ENCODE measurements at places on chromosomes 5 and 9.

DNA sequence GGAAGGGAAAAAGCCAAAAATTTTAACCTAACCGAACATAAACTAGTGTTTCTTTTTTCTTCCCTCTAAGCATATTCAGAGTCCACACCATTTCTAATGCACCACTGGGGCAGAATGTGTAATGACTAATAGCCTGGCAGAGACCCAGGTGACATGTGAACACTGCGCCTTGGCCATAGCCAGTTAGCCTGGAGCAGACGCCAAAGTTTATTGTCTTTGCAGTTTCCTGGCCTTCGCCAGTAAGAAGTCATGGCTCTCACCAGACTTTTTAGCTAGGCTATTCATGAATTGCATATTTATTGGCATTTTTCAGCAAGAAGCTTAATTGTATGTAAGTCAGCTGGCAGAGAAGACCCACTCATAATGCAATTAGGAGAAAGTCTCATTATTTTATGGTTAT is 182.8 kb upstream of the SLC27A6 start:
- no peak for DNase-seq

DNA sequence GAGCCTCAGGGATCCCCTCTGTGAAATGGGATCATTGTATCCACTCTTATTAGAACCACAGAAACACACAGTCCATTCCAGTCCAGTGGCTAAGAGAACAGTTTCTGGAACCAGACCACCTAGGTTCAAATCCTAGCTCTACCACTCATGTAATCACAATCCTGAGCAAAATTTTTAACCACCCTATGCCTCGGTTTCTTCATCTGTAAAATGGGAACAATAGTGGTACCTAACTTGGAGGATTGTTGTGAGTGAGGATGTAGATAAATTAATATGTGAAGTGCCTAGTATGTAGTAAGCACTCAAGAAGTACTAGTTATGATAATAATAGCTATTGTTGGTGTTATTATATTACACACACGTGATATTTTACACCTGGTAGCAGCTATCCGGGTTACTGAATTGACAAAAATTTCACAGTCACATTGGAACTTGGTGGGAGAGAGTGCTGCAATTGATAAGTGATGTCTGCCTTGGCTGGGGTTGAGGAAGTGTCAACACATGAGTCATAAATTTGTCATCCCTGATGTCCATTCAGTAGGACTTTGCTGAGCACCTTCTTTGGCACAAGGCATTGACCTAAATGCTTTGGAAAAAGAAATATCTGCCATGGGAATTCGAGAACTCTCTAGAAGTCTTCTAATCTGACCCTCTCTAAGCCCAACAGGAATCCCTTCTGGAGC is 68.4 kb downstream of the COL27A1 start:
- no peak for DNase-seq

DNA sequence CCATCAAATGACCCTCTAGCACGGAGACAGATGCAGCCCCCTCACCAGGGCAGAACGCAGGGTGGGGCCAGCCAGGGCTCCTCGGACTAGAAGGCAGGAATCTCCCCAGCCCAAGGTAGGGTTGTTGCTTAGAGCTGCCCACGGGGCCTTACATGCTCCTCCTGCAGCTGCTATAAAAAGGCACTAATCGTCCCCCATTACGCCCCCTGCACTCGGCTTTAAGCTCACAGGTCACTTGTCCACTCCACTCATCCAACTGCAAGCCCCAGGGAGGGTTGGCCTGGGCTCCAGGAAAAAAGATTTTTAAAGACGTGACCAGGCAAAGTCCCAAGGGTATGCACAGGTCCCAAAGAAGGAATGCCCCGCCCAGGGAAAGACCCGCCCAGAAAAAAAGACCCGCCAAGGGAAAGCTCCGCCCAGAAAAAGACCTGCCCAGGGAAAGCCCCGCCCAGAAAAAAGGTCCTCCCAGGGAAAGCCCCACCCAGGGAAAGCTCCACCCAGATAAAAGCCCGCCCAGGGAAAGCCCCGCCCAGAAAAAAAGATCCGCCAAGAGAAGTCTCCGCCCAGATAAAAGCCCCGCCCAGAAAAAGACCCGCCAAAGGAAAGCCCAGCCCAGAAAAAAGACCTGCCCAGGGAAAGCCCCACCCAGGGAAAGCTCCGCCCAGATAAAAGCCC is 11.1 kb downstream of the GRIN1 start:
- DNase-seq, result no peak

GRCh38 chr5:55387865-55388264 is 80.1 kb downstream of the MTREX start:
- DNase-seq, result no peak

DNA sequence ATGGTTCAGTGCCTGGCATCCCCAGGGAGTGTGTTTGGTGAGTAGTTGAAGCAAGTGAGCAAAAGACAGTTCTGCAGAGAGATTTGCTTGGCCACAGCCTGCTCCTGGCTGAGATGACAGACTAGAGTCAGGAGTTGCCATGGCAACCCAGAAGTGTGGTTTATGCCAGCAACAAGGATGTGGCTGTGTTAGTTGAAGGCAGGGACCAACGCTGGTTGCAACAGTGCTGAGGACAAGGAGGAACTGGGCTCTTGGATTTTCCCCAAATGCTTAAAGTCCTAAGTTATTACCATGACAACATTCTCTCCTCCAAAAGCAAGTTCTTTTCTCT is 2.7 kb downstream of the NXNL2 start:
- peak; percentile 39 for DNase-seq

GRCh38 chr5:3329427-3329826 is 266.2 kb upstream of the IRX1 start:
- DNase-seq, result no peak

DNA sequence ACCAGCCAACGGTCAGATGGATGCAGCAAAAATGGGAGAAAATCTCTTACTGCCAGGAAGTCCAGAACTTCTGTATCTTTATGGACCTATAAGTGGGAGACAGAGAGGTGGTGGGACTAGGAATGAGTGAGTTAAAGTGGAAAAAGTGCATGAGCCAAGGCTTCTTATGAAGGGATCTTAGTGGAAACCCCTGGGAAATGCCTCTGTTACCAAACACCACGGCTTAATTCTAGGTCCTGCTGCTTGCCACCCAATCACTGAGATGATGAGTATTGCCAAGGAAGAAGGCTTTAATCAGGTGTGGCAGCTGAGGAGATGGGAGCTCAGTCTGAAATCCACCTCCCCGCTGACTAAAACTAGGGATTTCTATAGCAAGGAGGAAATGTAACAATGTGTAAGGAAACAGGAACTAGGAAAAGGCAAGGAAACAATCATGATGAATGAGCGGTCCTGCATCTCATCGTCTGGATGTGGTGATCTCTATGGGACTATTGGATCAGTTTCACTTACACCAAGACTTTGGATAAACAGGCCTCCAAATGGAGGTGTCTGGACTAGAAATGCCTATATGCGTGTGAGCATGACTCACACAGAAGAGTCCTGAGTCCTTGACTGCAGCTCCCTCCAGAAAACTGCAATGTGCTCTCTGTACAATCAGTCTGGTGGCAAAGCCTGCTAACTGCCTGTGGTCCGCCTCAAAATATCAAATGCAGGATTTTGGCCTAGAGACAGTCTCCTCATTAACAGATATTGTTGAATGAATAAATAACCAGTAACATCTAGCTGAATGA is 98.2 kb upstream of the PRR16 start:
- DNase-seq, result no peak

GRCh38 chr9:85009251-85009650 is 339.7 kb downstream of the NTRK2 start:
- DNase-seq, result no peak

GRCh38 chr9:13817754-13818278 is 496.1 kb downstream of the NFIB start:
- DNase-seq, result no peak

DNA sequence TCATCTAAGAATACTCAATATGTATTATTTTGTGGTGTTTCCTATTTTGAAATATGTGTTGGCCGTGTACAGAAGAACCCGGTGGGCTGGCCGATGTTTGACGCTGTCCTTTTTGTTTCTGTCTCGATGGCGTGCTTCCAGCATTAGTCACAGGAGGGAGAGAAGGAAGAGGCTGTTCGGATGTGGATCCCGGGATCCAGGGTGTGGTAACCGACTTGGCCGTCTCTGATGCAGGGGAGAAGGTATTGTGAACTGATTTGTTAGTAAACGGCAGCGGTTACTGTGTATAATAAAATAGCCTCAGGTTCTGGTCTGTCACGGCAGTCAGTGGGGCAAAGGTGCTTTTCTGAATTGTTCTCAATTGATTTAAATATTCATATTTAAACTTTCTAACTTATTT is 275.0 kb downstream of the ARHGEF28 start:
- no peak for DNase-seq

DNA sequence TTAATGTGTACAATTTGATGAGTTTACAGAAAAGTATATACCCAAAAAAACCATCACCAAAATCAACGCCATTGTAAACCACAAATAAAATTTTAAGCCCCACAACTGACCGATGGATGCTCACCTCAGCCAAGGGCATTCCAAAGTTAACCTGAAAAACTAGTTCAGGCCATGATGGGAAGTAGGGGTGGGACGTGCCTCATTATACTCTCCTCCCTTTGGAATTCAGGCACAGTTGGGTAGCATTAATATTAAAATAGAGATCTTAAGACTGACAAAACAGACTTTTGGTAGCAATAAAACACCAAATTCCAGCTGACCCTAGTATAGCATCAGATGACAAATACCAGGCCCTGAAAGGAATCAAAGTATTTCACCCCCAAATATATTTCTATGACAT is 129.0 kb downstream of the CDH18 start:
- no peak for DNase-seq

DNA sequence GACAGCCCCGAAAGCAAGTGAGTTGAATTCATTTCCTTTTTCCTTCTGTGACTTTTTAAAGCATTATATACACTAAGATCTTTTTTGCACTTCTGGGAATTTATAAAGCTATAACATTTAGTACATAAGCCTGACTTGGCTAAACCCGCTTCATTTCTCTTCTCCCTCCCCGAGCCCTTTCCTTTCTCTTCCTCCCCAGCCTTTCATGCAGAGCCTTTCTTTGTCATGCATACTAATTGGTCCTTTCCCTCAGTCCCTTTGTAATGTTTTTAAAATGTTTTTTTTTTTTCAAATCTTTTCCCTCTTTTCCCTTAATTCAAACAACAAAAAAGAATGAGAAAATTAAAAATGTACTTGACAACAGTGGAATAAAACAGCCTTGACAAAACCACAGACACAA is 246.4 kb downstream of the PSAT1 start:
- no peak for DNase-seq

- no peak for DNase-seq
Observed at GRCh38 chr9:136057236-136058081, 37.6 kb downstream of the NACC2 start.

DNA sequence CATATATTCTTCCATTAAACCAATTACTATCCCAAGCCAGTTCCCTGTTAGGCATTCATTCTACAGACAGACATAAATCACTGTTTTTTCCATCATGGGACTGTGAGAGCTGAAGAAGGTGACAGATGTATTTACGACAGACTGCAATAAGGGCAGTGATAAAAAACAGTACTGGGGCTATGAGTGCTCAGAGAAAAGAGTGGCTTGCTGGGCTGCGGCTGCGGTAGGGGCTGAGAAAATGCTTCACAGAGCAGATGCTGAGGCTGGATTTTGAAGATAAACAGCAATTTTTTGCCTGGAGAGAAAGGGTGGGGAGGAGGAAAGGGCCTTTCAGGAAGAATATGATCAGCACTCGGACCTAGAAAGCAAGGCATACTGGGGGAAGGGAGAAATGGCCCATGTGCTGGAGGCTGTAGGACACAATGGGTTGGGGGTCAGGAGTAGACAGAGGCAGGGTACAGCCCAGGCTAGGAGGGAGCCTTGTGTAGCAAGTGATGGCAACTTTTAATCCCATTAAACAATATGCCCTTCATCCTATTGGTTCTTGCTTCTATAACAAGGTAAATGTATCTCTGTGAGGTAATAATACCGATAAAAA is 279.3 kb downstream of the ASTN2 start:
- no peak for DNase-seq

GRCh38 chr9:73056245-73056644 is 95.4 kb upstream of the ANXA1 start:
- no peak for DNase-seq

- no peak for DNase-seq
Observed at GRCh38 chr5:177064500-177065277, 22.0 kb upstream of the FGFR4 start.

DNA sequence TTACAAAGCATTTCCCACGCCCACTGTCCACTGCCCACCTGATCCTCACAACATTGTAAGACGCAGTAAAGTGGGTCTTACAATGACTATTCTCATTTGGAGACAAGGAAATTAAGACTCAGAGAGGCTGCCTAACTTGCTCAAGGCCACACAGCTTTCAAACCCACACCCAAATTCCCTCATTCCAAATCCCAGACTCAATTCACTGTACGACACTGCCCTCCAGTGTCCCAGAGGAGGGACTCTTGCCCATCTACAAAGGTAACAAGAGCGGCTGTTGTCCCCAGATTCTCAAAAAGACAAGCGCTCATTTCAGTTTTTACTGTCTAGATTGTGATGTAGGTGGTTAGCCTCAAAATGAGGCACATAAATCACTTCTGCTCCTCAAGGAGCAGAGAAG is 184.6 kb downstream of the ACTL7B start:
- DNase-seq, result no peak

DNA sequence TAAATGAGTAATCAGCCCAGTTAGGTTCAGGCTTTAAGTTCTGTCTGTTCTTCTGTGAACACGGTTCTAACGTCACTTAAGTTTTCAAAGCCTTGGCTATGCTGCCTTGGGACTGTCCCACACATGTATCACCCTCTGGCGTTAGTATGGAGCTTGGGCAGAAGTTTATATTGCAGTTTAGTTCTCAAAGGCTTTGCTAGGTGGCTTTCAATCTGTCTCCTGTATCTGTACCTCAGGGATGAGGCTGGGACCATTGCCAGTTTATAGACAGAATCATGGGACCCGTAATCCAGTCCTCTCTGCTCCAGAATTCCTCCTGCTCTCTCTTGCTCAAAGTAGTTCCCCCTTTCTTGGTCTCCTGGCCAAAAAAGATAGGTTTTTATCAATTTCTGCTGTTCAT is 12.1 kb downstream of the C9orf40 start:
- no peak for DNase-seq

- no peak for DNase-seq
Observed at GRCh38 chr5:89981878-89982773, 427.4 kb downstream of the CETN3 start.

DNA sequence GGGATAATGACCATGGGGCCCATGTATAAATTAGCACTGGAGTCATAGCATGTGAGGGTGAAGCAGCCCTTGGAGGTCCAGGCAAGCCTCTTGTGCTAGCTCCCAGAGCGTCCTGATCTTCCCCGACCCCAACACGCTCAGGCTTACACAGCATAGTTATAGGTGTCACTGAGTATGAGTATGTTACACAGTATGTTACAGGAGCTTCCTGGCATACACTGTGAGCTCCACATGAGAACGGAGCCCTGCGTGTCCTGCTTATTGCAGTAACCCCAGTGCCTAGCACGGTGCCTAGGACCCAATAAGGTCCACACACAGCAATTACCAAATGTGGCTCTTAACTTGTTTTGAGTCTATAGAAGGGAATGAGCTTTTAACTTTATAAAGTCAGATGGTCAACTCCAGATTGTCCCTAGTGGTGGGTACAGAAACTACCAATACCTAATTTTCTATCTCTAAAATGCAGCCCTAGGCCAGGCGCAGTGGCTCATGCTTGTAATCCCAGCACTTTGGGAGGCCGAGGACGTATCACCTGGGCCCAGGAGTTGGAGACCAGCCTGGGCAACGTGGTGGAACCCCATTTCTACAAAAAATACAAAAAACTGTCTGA is 64.1 kb downstream of the PLAC8L1 start:
- no peak for DNase-seq

- no peak for DNase-seq
Observed at GRCh38 chr9:83707518-83707767, 315 bp downstream of the UBQLN1 start.

- no peak for DNase-seq
Observed at GRCh38 chr9:100083448-100084127, 15.2 kb downstream of the ERP44 start.
